ENCODE measurements at places on chromosomes 6 and 20.

DNA sequence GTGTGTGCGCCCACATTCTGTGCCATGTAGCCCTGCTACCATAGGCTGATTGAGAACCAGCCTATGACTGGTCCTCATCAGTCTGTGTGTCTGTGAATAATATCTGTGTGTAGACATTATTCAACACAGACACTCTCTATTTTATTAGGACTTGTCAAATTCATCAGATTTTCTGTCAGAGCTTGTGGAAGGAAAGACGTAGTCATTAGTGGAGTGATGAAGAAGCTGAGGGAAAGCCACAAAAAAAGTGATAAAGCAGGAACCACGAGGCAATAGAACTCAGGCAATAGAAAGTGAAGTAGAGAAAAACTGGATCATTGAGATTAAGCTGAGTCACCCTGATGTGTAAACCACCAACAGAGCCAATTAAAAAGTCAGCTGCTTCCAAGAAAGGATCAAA is 122.2 kb upstream of the MARCKS start:
- DNase-seq, result no peak

DNA sequence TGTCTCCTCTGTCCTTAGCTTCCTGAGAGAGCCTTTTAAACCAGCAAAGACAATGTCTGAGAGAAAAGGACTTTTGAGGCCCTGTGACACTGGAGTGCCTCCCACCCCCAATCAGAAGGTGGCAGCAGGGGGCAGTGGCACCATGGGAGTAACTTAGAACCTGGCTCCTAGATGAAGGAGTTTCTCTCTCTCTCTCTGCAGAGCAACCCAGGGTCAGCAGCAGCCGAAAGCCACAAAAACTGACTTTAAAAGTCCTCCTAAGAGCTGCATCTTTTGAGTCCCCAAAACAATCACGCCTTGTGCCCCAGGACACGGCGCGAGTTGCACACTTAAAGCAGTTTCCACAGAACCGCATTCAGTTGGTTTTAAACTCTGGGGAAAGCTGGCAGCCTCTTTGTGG is 5.3 kb upstream of the TCP11 start:
- DNase-seq, result no peak

GRCh38 chr6:87027021-87027420 is 67.9 kb downstream of the CGA start:
- DNase-seq, result no peak

- peak; percentile 62 for DNase-seq
Measured at GRCh38 chr6:39309942-39310531, 4.2 kb downstream of the KCNK17 start.

DNA sequence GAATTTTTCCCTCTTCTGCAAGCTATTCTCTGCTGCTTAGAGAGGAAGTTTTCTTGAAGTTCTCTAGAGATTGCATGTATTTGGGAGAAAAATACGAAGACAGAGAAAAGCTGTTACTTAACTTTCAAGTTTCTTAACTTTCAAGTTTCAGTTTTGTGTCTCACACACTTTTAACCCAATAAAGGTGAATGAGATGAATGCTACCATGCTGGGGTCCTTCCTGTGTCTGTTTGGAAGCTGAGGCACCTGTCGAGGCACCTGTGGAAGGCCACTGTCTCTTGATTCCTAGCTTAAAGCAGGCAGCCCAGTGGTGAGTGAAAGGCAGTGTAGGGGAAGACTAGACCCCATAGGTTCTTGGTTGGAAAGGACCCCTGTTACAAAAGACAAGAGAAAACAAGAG is 372.8 kb upstream of the JARID2 start:
- DNase-seq, result no peak

GRCh38 chr6:36915599-36915998 is 29.8 kb downstream of the C6orf89 start:
- no peak for DNase-seq

DNA sequence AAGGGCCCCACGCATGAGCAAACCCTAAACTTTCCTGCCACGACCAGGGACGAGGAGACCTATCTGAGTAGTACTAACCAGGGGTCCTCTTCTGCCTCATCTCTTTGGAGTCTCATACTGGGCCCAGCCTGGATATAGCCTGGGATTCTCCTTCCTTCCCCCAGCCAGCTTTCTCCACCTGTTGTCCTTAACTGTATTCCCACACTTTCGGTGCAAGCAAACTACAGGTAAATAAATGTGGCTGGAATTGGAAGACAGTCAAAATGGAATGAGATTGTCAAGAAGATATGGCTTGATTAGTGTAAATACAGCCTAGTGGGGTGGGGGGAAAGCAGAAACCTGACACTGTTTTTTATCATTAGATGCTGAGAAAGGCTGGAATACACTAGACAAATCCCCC is 23.5 kb upstream of the LY86 start:
- no peak for DNase-seq

DNA sequence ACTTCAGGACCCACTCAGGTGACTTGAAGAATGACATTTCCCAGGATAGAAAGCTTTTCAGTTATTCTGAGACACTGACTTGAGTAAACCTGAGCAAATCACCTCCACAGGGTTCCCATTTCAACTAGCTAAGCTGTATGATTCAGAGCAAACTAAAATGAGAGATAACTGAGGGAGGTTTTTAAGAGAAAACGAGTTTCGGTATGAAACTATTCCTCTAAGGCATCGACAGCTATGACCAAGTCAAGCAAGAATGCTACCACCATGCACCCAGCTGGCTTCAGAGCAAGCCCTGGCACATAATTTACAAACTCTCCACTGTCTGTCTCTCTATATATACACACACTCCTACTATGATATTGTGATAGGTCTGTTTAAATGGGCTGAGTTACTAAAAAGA is 75.4 kb downstream of the PERP start:
- no peak for DNase-seq

DNA sequence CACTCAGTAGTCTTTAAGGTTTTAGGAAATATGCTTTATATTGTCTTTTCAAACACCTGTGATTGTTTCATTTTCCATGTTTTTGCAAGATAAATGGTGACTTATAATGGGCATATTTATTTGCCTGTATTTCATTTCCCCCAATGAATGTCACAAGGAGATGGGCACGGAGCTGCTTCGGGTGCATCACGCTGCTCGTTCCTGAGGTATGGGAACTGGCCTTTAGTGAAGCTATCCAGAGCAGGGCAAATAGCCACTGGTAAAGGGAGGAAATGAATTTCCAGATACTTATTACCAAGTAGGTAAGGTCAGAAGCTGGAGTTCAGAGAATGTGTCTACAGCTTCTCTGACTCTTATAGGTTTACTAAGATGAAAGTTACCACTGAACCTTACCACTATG is 3.7 kb downstream of the POU3F2 start:
- no peak for DNase-seq

DNA sequence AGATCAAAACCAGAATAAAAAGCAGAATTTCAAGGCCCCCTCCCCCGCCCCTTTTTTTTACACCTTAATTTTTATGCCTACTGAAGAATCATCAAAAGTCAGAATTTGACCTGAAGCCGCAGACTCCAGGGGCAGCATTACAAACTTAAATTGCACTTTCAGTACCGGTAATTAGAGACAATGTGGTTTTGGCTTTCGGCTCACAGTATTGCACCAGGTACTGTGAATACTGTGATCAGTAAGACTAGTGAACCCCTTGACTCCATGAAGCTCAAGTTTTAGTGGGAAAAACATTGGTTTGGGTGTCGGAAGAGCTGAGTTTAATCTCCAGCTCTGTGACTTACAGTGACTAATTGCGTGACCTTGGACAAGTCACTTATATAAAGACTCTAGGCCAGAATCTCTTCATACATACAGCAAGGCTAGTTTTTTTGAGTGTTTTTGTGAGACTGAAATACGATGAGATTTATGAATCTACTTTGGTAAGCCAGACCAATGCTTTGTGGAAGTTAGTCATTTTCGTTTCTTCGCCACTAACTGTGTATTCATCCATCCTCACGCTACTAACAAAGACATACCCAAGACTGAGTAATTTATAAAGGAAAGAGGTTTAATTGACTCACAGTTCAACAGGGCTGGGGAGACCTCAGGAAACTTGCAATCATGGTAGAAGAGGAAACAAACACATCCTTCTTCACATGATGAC is 114.7 kb downstream of the SASH1 start:
- no peak for DNase-seq
